Activated CD4-positive, alpha-beta T cell treated with anti-CD3 and anti-CD28 coated beads, Interleukin-2, amount 10 ng/mL, durations not matched to agents 24 days and 14 days (primary cell): ENCODE measurements at places on chromosomes 2 and 18. TPM values are rescaled to one million over a fixed set of nuclear protein-coding genes. Genes with fewer than 3 reads are reported as not detected.

GRCh38 chr2:1771626-1772280 is 27.4 kb upstream of the PXDN start:
- no peak for DNase-seq

The GORASP2 gene
- total RNA-seq: 93.0 and 96.7 TPM in 2 replicates

- no peak for DNase-seq
Observed at GRCh38 chr2:119316066-119316465, 50.6 kb downstream of the C2orf76 start.

DNA sequence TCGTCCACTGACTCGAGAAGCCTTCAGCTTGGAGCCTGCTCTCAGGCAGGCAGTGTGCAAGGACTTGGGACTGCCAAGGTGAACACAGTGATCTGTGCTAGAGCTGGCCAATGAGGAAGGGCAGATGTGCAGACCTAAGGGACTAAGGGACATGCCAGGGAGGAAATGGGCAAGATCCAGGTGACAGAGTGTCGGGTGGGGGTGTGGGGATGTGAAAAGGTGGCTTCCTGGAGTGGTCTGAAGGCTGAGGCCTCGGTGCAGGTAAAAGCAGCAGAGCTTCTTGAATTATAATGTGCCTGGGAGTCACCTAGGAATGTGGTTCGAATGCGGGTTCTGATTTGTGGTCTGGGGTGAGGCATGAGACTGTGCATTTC is 42.0 kb downstream of the STEAP3 start:
- DNase-seq: no peak

DNA sequence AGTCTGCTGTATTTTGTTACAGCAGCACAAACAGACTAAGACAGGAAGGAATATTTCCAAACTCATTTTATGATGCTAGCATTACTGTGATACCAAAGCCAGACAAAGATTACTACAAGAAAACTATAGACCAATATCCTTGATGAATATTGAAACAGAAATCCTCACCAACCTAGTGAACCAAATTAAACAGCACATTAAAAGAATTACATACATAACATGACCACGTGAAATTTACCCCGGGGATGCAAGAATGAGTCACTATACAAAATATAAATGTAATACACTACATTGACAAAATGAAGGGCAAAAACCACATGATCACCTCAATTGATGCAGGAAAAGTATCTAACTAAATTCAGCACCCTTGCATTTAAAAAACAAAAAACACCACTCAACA is 112.6 kb downstream of the CHN1 start:
- DNase-seq: no peak

GRCh38 chr2:121479882-121480522 is 50.7 kb upstream of the RNU4ATAC start:
- no peak for DNase-seq
